ENCODE measurements at places on chromosomes 1 and 21.

DNA sequence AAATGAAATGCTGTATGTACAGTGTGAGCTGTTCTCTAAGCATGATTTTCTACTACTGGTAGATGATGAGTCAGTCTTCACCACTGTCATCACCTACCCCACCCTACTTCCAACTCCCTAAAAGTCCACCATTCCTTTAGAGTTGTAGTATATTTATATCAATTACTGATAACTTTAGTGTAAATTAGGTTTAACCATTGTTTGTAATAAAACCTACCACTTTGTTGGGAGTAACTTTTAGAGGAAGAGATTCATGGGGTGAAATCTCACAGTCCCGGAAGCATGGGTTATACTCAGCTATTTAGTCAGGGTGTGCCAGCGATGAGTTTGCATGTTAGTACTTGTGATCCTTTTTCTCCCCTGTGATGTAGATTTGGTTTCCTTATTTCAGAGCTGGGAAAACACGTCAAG is 17.1 kb downstream of the MORC3 start:
- no peak for DNase-seq

GRCh38 chr1:82463951-82464350 is 663.2 kb downstream of the ADGRL2 start:
- DNase-seq = no peak

- DNase-seq = no peak
Observed at GRCh38 chr1:11797525-11798216, 8.1 kb downstream of the MTHFR start.

- DNase-seq = no peak
Observed at GRCh38 chr1:248828845-248829244, 3.1 kb upstream of the SH3BP5L start.

GRCh38 chr1:54294887-54295286 is 94.9 kb downstream of the MRPL37 start:
- no peak for DNase-seq

GRCh38 chr1:17498214-17498613 is 41.3 kb upstream of the ARHGEF10L start:
- DNase-seq = no peak

DNA sequence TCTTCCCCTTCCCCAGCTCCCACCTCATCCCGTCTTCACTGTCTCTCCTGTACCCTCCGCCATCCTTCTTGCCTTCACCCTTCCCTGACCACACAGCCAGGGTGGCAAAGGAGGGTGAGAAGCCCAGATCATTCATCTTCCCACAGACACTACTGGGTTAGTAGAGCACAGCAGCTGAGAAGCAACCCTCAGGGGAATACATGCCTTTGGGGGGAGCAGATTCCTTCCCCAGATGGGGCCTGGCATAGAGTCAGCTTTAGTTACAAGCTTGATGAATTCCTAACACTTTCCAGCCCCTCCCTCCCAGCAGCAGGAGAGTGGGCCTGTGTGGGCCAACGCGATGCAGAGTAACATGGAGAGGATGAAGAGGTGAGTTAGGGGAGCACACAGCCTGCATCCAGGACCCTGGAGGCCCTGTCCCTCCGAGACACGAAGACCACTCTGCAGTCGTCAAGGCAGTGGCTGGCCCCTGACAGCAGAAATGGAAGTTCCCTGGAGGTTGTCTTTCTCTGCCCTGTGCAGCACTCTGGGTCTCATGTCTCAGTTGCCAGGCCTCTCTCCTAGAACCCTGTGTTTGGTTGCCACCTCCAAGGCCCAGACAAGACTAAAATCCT is 8.8 kb upstream of the BTG2 start:
- DNase-seq = no peak

DNA sequence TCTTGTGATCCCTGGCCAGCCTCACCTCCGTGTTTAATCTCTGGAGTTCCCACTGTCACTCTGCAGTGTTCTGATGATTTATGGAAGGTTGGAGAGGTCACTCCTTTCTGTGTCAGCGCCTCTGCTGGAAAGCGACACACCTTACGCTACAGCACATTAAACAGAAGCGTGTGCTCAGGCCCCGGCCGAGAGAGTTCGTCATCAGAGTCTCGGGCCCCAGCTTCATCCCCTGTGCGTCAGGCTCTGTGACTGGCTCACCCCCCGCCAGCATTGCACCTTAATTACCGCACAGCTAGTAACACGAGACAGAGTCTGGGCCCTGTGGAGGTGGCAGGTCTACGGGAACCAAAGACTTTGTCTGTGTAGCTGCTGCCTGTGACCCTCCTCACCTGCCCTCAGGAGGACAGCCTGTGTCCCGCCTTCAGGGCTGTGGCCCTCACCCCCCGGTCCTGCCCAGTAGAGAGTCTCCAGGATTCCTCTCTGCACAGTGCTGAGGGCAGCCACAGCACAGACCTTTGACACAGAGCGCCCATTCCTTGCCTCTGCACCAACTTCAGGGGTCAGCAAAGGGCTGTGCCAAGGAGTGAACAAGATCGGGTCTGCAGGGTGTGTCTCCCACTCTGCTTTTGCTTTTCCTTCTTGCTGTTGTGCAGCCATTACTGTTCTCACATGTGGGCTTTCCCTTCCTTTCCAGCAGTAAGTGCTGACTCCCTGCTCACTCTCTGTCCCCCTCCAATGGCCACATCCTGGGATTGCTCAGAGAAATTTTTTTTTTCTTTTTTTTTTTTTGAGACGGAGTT is 157.6 kb downstream of the PGBD5 start:
- peak; percentile 75 for DNase-seq

- no peak for DNase-seq
Observed at GRCh38 chr1:179831225-179831624, 46.4 kb downstream of the TOR1AIP2 start.

DNA sequence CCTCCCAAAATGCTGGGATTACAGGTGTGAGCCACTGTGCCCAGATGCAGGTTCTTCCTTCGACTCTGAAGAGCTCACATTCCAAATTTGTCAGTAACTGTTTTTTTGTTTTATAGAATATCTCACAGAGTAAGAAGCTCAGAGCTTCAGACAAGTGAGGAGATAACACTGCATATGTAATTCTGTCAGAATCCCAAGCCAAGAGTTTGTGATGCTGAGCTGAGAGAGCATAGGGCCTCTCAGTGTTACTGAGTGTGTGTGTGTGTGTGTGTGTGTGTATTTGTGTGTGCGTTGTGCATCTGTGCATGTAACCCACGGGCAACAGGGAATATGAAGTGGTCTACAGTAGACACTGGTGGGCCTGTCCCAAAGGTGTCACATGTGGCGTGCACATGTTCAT is 15.2 kb upstream of the TNR start:
- DNase-seq = no peak

DNA sequence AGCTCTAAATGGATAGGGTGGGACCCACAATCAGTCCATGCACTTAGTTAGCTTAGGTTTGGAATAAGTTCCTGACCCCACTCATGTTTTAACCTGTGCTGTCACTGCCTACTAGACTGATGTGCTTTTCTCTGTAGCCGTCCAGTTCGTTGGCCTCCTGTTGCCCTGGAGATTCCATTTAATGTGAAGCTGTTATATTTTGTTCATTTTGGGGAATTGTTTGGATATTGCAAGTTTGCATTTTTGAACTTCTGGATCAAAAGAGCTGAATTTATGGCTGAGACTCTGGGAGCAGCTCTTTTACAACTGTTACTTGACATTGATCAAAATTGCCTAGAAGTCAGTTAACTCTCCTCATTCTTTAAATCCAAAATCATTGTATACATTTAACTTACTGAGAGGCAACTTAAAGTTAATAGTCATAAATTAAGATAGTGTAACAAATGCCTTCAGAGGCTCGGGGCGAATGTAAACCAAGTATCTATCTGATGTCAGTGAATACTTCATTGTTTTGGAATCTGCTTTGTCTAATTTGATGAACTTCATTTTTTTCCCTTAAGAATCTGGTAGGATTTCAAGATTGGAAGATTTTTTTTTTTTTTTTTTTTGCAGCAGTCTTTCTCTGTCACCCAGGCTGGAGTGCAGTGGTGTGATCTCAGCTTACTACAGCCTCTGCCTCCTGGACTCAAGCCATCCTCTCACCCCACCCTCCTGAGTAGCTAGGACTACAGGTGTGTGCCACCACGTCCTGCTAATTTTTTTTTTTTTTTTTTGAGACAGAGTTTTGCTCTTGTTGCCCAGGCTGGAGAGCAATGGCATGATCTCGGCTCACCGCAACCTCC is 38.1 kb downstream of the MIGA1 start:
- no peak for DNase-seq

GRCh38 chr1:203596673-203597210 is 29.9 kb upstream of the ATP2B4 start:
- DNase-seq = no peak

DNA sequence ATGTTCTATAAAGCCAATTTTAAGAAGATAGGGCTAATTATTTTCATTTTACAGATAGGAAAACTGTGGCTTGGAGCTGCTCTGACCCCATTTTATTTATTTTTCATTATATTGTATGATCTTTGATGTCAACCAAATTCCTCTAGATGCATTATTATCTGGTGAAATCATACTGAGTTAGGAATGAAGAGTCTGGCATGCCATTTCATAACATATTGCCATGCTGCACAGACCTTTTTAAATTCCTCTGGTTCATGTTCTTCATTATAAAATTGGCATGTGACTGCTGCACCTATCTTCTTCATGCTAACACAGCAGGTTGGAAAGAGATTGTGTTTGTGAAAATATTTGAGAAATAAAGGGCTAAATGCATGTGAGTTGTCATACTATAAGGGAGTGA is 12.7 kb downstream of the PRRX1 start:
- DNase-seq = no peak

DNA sequence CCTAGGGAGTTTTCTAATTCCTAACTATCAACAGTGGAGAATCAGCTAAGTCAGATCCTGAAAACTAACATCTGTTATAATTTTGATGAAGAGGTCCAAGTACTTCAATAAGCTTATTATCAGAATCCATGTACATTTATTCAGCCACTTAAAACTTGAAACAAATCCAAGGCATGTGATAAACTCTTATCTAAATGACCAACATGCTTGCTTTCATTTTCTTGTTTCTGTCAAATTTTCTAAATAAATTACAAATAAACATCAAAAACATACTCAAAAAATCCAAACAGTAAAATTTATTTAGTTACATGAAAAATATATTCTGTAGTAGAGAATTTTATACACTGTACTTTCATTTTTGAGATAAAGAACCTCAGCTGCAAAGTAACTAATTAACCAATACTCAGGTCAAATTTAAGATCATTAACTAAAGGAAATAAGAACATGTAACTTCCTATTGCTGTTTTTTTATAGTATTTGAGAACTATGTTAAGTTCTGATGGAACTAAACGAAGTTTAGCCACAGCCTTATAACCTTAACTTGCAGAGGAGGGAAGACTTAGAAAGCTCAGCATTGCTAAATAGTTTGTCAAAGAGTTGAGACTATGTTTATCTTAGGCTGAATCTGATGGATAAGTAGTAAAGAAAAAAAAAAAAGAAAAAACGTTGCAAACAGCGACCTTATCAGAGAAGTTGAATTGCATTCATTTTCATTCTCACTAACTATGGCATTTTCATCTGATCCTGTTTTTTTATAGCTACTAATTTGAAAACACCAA is 44.9 kb downstream of the SYNJ1 start:
- no peak for DNase-seq

DNA sequence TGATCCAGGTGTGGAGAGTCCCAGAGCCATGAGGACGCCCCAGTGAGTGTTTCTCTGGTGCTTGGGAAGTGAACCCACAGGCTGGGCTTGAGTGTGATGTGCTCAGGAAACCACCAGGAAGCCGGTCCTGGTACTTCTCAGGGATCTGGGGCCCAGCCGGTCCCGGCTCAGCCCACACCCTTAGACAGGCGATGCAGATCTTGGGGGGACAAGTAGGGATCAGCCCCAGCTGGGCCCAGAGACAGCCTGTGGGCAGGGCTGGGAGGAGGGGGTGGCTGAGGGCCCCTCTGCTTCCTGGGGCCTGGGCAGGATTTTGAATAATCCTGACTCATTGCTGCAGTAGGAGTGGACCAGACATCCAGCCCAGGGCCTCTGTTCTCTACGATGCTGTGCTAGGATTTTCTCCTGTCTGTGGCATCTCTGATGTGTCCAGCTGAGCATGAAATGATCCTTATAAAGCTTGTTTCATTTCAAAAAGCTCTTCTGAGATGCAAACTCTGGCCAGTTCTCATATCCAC is 698.0 kb downstream of the PTPRU start:
- no peak for DNase-seq

DNA sequence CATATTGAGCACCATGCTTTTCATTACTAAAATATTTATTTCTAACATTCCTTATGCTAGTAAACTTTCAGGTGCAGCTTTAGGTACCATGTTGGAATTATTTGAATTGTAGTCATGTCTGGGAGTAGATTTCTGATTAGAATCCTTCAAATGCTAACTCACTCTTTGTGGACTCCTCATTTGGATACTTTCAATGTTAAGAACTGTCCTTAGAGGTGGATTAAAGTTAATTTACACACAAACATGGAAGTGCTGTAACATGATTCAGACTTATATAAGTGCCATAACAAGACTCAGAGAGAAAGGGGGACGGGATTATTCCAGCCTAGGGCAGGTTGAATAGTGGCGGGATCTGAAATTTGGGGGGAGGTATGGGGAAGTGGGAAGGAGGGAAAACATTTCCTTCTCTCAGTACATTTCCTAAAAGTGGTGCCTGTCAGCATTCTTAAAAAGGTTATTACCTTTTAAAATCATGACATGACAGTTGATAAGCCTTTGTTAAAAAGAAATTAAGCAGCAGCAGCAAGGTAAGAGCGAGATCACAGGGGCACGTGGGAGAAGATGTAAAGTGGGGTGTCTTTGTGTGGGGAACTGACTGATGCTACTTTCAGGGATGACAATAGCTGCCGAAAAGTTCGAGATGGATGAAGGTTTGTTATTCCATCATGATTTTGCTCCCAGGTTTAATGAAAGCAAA is 44.4 kb downstream of the HHAT start:
- DNase-seq = peak; percentile 62

GRCh38 chr1:220824031-220824989 is 37.6 kb downstream of the MTARC1 start:
- DNase-seq = peak; percentile 73

- DNase-seq = no peak
Observed at GRCh38 chr1:87146986-87147385, 181.7 kb upstream of the LMO4 start.

DNA sequence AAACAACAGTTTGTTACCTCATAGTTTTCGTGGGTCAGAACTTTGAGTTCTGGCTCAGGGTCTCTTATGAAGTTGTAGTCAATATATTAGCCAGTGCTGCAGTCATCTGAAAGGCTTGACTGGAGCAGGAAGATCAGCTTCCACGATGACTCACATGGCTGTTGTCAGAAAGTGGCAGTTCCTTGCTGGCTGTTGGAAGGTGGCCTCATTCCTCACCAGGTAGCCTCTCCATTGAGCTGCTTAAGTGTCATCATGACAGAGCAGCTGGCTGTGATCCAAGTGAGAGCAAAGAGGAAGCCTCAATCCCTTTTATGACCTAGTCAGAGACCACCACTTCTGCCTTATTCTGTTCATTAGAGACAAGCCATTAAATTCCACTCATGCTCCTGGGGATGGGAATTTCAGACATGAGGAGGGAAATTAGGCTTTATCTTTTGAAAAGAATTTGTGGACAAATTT is 5.6 kb downstream of the OSBPL9 start:
- peak; percentile 97 for DNase-seq

- DNase-seq = no peak
Observed at GRCh38 chr1:44939061-44939460, 47.3 kb downstream of the EIF2B3 start.

Measured in islet precursor cell (in vitro differentiated cells).